Right forelimb (tissue), 1 donor: ENCODE measurements at places on chromosomes 2 and 18.

DNA sequence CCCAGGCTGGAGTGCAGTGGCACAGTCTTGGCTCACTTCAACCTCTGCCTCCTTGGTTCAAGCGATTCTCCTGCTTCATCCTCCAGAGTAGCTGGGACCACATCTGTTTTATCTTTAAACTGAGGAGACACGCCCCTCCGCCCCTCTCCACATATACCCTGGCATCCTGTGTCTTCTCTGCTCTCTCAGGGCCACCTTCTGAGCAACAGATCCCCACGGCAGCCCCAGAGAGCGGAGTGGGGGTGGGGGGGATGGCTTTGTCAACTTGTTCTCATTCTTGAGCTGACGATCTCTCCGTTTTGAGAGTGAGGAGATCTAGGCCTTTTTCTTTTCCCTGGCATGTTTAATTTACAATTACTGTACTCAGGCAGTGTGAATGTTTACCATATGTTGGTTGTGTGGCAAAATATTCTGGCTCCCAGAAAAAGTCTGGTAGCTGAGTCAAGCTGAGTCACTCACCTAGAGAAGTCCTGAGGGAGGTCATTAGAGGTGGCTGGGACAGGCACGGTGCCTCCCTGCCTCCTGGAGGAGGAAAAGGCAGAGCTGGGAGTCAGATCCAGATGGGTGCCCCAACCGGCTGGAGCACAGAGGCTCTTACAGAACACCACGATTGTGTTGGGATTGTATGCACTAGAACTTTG, 19.5 kb upstream of the ID2 start:
- DNase-seq, result no peak

DNA sequence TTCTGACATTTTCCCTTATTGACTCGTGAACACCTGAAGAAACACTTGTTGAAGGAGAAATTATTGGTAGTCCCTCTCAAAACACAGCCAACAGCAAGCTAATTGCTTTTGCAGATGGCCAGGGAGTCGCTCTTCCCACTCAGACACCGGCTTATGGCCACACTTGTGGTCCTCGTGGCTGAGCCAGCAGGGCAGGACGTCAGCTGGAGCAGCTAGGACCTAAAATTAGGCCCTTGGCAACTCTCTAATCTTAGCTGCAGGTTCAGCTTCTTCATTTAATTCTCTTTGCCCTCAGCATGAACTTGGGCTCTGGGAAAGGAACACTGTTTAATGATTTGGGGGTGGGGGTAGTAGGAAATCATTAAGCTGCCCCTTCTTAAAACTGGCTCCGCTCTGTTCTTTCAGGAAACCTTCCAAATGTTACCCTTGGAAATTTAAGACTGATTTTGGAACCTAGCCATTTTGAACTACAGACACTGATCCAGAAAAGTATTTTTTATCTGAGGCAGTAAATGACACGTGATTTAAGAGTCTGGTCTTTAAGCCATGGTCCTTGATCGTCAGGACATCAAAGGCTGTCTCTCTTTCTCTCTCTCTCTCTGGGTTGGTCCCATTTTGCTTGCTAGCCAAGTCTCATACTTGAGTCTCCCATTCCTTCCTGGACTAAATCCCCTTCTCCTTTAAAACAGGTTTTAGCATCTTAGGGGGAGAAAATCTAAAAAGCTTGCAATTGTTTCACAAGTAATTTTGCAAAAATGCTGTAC, 77.5 kb downstream of the CDK15 start:
- DNase-seq, result peak; percentile 71

DNA sequence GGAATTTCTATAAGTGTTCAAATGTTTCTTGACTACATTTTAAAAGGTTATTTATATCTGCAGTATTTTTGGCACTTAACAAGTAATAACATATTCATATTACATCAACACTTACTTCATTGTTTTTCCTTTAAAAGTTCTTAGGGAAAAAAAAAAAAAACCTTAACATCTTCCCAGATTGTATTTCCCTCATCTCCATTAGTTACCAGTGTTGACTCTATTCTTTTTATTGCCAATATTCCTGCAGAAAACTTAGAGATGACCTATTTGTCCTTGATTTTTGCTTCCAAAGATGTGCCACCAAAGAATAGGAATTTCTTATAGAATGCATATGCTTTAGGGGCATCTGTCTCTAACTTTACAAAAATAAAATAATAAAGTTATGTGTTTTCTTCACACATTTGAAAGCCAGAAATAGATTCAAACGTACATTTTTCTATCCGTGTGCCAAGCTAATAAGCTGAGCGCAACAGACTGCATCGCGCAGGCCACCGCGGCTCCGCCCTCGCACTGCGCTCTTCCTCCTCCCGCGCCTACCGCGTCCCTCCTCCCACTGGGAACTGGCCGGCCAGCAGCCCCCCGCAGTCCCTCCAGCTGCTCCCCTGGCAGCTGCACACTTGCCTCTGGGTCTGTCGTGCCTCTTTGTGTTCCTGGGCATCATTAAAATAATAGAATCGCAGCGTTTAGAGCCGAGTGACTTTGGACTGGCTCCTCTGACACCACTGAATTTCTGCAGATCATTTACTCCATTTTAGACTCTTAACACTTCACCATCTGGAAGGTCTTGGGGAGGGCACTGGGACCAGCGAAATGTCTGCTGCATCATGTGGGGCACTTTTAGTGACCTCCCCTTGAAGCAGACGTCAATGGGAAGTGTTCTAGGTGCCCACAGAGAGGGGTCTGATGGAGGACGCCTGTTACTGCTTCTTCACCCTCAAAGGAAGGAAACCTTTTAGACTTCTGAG, 21.2 kb upstream of the NAB1 start:
- DNase-seq, result peak; percentile 81

GRCh38 chr2:47297767-47298425, 105.1 kb upstream of the MSH2 start:
- no peak for DNase-seq

DNA sequence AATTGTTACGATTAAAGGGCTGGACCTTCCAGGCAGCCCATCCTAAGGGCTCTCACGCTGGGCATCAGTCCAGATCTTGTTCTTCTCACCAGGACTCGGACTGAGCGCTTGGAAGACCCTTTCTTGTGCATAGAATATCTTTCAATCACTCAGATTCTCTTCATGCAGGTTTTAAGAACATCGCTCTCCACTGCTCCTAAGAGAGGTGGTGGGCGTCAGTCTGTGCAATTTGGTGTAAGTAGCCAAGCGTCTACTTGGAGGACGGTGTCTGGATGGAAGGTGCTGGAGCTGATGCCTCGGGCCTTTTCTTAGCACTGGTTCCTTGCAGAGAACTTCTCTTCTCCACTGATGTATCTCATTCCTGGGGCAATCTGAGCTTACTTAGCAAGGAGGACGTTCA, 68.7 kb downstream of the ASB1 start:
- no peak for DNase-seq

DNA sequence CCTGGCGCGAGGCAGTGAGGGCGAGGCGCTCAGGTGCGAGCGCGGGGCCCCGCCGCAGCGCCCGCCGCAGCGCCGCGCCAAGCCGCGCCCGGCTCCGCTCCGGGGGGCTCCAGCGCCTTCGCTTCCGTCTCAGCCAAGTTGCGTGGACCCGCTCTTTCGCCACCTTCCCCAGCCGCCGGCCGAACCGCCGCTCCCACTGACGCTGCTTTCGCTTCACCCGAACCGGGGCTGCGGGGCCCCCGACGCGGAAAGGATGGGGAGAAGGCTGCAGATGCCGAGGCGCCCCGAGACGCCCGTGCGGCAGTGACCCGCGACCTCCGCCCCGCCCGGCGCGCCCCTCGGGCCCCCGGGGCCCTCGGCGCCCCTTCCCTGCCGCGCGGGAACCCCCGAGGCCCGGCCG, 328 bp upstream of the INHBB start:
- no peak for DNase-seq

GRCh38 chr18:46569211-46569610, 87.8 kb downstream of the LOXHD1 start:
- DNase-seq, result no peak

DNA sequence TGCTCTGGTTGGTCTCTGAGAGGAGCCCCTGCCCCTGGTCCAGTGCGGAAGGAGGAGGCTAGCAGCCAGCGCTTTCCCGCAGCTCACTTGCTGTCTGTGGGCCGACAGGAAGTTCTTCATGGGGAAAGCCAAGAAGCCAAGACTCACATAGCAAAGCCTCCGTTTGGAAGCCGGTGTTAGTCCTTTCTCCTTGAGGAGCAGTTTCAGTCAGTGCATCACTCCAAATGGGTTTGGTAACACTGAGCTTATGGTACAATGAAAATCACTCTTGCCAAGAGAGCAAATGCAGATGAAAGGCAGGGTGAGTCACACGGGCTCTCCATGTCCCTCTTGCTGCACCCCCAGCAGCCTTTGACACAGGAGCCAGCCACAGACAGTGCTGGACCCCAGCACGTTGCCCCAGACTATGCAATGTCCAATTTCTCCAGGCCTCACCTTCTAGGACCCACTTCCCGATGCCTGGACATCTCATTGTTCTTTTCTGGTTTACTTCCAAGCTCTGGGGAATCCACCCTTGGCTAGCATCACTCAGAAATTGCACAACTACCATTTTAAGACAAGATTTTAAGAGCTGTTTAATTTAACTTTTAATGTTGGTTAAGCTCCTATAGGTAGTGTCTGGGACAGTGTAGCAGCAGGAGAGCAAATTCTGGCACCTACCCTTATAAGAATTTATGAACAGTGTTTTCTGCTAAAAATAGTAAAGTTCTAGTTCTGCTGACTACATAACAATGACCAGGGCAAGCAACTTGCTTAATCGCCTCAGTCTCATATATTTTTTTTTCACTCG, 174.9 kb downstream of the ASB1 start:
- DNase-seq, result no peak

DNA sequence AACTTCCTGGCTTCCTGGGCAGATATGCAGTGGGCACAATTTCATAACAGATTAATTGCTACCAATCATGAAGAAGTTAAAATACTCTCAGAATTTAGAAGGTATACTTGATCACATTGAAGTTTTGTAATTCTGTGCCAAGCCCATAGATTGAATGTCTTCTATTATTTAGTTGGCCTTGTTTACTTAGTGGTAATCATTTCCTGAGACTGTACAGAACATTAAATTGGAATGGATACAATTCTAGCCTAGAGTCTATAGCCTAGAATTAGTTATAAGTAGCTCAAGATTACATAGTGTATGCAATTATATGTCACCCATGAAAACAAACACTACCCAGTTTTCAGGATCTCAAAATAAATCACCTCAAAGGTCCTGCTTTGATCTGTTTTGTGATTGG, 615.8 kb downstream of the XIRP2 start:
- DNase-seq, result no peak

GRCh38 chr2:20174410-20174809, 50.5 kb downstream of the SDC1 start:
- DNase-seq, result no peak

- DNase-seq, result no peak
Observed at GRCh38 chr2:152630466-152630865, 86.8 kb downstream of the PRPF40A start.

GRCh38 chr2:56179931-56180330, 3.9 kb upstream of the CCDC85A start:
- DNase-seq, result no peak

DNA sequence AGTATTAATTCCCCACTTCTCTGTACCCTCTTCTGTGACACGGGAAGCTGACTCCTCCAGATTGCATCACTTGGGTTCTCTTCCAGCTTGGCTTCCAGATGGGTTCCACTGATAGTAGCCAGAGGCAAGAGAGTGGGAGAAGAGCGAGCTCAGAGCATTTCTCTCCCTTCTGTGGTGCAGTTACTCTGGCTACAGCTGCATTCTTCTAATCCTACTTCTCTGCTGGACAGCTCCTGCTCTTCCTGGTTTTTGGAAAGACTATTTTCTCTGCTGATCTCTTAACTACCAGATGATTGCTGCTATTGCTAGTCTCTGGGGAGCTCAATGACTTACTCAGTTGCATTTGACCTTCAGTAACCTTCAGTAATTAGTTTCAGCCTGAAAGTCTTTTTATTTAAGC, 187.5 kb upstream of the MAP2 start:
- DNase-seq, result no peak

DNA sequence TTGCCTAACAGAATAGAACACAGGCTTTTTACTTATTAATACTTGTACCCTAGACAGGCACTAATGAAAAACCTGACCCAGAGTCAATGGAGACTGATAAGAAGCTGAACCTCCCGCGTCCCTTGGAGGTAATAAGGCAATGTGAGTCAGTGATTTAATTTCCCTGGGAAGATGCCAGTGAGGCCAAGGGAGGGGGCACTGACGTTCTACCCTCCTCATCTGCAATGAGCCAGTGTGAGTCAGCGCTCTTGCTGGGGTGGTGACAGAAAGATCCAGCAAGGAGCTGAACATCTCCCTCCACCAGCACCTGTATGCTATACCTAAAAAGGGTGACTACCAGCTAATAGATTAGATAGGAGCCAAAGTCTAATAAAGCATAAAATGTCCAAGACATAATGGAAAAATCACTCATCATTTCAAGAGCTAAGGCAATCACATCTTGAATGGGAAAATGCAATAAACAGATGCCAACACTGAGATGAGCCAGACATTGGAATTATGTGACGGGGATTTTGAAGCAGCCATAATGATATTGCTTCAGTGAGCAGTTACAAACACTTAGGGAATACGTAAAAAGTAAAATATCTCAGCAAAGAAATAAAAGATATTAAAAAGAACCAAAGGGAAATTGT, 116.9 kb downstream of the TPGS2 start:
- DNase-seq, result no peak

DNA sequence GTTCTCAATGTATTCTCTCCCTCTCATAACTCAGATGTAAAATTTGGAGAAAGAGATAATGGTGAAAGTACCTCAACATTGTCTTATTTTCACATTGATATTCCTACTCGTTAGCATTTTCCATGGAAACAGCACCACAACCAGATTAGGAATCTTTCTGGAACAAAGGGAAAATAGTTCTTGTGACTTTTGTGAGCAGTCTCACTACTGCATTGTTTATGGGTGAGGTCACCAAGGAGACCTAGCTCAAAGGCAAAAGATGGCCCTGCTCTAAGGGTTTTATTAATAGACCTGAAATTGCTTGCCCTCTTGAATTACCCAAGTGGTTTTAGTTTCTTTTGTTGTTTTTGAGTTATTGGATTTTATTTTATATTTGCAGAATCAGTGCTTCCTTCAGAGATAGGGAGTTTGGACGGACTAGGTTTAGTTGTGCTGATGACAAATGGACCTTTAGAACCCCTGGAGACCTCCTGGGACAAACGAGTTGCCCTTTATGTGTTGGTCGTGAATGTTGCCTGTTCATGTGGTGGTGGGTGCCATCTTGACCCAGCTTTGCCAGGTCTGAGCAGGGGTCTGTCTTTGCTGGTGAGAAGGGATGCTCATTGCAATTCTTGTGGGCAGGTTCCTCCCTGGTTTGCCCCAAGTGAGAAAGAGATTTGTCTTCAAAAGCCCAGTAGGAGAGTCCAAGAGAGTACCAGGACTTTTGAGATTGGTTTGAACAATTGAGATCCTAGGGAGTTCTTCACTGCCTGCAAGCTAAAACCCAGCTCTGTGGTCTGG, 58.1 kb downstream of the INPP4A start:
- no peak for DNase-seq
